Hippocampal formation (tissue), 2 donors: ENCODE measurements at places on chromosomes 12 and 14.

GRCh38 chr12:34190054-34190453, 167.8 kb downstream of the ALG10 start:
- DNase-seq = no peak

DNA sequence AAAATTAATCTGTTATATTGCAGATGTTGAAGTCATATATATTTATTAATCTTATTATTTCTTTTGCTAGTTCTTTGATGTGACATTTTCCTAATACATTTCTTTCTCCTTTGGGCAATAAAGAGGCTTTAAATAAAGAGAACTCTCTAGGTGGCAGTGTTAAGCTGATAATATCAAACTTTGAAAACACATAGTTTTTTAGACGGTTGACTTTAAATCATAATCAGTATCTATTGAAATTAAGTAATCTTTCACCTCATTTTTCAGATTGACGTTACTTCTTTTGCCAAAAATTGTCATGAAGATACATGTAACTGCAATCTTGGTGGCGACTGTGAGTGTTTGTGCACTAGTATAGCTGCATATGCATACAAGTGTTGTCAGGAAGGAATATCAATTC, 130.8 kb upstream of the PTPRQ start:
- DNase-seq = no peak

DNA sequence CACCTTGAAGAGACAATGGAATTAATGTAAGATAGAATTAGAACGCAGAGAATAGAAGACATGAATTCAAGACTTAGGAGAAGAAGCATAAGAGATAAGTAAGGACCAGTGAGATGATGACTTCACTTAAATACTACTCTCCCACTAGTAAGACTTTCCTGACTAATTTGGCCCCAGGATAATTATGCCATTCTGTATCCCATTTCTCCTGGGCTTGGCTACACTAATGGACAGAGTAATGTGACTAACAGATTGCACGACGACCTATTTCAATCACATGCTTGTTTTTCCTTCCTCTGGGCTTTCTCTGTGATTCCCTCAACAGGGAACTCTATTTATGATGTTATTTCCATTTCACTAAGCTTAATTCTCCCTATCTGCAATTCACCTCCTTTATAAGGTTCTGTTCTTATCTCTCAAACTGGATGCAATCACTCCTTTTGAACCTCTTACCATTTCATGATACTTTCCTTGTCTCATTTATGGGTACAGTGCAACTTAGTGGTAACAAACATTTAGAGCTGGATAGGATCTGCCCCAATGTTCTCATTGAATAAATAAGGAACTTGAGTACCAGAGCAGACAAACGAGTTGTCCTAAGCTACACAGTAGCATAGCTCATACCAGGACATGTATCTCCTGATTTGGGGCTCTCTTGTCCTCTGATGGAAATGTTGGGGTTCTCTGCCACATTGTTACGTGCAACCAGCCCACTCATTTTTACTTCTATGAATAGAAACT, 102.7 kb downstream of the BTG1 start:
- DNase-seq = no peak

DNA sequence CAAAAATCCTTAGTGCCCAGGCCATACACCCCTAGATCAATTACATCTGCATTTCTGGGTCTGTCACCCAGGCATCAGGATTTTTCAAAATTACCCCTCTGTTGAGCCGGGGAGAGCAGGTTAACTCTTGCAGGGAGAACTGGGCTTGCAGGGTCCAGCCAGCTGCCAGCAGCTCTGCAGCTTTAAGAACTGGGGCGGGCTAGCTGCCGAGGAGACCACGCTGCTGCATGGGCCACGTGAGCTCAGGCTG, at the start of gene DGLUCY:
DGLUCY (plus strand) TSS at position 245 of the 250 bp plus-strand sequence. CDS start 46,222 bp downstream, outside the sequence.
- DNase-seq = no peak

DNA sequence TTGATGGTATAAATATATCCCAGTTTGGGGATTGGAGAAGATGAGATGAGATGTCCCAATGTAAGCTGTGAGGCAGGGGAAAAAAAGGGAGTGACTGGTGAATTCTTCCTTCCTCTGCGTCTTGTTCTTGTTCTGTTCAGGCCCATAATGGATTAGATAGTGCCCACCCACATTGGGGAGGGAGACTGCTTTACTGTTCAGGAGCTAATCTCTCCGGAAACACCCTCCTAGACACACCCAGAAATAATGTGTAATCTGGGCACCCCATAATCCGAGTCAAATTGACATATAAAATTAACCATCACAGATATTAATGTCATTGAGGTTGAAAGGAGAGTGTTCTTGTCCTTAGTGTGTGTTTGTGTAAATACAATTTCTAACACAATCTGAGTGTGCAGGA, 29.3 kb downstream of the ETV6 start:
- DNase-seq = no peak

GRCh38 chr12:94575024-94575423, 75.3 kb downstream of the TMCC3 start:
- no peak for DNase-seq

- DNase-seq = no peak
These were observed 145.8 kb upstream of the NUDT4 start for GRCh38 chr12:93231938-93232337.

DNA sequence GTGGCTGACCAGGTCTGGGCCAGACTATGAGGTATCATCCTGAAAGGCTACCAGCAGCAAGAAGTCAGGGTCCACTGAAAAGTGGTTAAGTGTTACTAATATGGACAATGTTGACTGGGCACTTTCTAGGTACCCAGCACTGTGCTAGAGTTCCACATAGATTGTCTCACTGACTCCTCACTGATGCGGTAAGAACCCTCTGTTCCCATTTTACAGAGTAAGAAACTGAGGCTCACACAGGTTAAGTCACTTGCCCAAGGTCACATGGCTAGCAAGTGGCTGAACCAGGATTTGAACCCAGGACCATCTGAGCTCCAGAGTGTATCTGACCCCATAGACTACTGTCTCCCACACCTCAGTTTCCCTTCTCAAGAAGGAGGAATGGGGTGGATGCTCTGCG, 4.6 kb upstream of the CCDC85C start:
- DNase-seq = no peak

DNA sequence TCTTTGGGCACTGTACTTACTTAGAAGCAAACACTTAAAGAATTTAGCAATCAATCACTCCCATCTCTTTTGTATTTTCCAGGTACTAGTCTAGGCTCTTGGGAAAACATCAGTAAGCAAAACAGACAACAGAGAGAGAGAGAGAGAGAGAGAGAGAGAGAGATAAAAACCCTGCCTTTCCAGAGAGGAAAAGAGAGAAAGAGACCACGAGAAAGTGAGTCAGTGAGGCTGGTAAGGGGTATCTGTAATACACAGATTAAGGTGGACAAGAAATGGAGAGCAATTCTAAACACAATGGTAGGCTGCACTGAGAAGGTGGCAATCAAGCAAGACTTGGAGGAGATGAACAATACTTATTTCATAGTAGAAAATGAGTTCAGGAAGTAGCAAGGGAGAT, 119.9 kb upstream of the OVCH1 start:
- no peak for DNase-seq

GRCh38 chr12:14849661-14850060, 6.3 kb upstream of the ART4 start:
- no peak for DNase-seq

DNA sequence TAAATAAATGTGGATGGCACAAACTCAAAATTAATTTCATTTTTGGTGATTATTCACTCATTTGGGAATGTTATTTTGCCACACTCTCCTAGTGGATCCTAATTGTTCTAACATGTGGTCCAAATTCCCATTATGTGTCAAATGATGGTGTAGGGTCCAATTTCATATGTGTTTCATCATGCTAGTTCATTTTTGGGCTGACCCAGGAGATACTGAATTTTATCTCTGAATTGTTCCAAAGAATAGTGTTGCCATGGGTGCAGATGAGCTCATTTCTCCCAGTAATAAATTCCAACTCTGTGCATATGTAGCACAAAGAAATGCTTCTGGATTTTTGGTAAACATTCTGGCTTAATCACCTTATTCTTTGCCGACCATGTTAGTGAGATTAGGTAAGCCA, 23.5 kb upstream of the SEL1L start:
- DNase-seq = no peak

DNA sequence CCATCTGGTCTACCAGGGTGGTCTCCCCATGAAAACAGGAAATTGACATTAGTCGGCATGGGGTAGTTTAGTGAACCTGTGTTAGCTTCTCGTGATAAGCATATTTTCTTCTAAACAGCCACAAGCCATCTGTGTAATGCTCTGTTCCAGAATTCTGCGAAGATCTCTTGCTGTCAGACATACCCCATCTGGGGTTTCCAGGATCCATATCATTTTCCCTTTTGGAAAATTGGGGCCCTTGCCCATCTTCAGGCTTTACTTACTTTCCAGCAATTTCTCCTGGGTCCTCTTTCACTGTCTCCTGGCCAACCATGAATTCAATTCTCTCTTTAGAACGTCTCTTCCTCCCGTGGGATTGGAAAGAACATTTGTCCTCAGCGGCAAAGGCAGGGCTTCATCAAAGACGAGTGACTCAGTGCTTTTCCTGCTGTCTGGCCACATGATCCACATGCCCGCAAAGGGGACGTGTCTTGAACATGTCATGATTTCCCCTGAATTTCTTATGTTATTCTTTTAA, 21.4 kb upstream of the NCOR2 start:
- DNase-seq = no peak

GRCh38 chr12:45732250-45732649, 2.7 kb downstream of the ARID2 start:
- no peak for DNase-seq

GRCh38 chr12:115606040-115606439, 671.5 kb downstream of the MED13L start:
- no peak for DNase-seq

- DNase-seq = no peak
These were observed 161.0 kb downstream of the SAMD4A start for GRCh38 chr14:54727929-54728328.

DNA sequence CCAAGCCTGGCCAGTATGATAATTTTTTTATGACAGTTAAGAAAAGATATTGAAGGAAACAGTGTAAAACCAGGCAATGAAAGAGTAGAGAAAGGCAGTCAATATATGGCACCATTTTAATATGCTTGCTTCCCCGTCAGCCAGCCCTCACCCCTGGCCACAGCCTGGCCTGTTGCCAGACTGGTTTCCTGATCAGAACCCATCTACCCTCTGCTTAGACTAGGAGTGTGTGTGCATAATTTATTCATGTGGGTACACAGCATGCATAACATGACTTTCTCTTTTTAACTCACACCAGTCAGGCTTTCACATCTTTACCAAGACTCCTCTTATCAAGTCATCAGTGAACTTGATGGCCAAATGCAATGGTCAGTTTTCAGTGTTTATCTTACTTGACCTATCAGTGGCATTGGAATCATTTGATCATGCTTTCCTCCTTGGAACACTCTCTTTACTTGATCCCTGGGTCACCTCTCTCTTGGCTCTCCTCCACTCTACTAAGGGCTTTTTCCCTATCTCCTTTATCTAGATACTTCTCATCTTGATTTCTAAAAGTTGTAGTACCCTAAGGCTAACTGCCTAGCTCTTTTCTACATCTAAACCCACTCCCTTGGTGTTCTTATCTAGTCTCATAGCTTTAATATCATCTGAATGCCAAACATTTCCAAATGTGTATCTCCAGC, 10.0 kb upstream of the GPR19 start:
- DNase-seq = no peak

DNA sequence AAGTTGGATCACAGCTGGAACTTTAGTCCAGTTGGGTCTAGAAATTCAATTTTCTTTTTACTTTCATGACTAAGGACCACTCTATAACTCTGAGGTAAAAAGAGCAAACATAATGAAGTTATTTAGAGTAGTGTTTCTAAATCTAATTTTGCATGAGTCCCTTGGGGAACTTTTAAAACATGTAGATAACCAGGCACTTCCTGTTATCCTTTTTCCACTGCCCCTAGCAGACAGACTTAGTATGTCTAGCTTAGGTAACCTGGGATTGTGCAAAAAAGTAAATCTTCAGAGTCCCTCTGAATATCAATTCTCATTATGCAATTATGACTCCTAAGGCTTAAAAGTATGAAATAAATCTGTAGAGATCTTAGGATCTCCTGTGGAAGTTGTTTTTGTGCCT, 371.2 kb downstream of the DIO2 start:
- DNase-seq = no peak

DNA sequence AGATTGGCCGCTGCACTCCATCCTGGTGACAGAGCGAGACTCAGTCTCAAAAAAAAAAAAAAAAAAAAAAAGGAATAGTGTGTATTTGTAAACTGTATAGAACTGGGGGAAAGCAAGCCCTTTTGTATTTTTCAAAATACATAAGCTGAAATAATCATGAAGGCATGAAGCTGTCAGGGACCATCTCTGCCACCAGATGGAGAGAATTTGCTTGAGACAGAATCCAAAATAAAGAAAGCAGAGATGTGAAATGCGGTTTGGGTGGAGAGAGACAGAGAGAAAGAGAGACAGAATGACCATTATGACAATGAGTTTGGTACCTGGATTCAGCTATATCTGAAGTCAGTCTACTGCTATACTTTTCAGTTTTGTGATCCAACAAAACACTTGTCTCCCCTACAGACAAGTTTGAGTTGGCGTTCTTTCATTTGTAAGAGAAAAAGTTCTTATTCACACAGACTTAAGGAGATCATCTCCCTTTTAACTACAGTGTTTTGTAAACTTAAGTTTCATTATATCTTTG, 155.7 kb upstream of the LRIG3 start:
- DNase-seq = no peak
